ENCODE measurements at places on chromosomes 1 and 21. TPM values are rescaled to one million over a fixed set of nuclear protein-coding genes. Genes with fewer than 3 reads are reported as not detected.

GRCh38 chr1:51679435-51679834 is 62.5 kb downstream of the OSBPL9 start:
- DNase-seq: no peak

DNA sequence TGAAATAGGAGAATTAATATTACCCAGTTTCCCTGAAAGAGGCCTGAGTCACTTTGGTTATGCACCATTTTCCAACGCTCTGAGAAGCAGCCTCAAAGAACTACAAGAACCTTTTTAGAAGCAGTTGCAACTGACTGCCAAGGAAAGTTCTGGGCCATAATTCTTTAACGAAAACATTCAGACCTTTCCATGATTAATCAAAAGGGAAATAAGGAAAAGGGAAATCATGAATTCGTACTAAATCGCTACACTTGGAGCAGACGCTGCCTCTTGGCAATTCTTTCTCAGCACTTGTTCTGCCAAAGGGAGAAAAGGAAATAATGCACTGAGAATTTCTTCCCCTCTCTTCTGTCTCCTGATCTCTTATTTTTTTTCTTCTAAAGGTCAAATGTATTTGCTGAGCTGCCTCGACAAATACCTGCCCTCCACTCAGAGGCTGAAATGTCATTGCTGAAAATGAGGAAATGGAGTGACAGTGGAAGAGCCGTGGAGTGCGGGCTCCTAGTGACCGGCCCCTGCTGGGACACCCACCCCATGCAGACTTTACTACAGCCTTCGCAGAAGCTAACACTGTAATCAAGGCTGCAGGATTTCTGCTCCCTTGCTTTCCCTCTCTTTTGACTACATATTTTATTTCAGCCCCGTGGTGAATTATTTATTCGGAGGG is 67.9 kb upstream of the GALNT2 start:
- DNase-seq: no peak

GRCh38 chr1:151982300-151983005 is 11.2 kb downstream of the S100A10 start:
- DNase-seq: no peak

Gene TIAM1
- total RNA-seq: 57.4 TPM

GRCh38 chr1:44447051-44447810 is 42.2 kb downstream of the RNF220 start:
- DNase-seq: no peak

DNA sequence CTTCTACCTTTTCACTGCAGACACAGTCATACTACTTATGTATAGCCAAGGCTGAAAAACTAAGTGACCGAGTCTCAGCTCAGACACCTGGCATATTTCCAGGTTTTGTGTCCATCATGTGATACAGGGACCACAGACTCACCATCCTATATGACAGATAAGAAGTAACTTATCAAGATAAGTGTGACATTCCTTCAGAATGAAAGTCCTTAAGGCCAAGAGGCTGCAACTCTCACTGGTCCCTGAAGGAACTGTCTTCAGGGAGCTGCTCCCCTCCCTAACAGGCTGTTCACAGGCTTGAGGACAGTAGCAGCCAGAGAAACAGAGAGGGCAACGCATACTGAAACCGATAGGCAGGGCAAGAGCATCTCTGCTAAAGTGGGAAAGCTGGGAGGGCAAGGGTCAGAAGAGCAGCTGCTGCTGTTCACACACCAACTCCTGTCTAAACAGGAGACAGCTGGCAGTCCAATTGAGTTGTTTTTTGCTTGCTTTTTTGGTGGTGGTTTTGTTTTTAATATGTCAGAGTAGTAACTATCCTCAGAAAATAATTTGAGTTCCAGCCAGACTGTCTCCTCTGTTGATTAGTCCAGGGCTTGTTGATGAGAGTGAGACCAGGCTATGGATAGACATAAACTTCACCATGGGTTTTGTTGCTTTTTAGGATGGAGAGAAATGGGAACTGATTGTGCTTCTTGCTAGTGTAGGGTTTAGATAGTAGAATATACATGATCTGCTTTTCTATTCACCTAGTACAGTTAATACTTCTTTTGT is 67.7 kb downstream of the MACF1 start:
- DNase-seq: no peak

DNA sequence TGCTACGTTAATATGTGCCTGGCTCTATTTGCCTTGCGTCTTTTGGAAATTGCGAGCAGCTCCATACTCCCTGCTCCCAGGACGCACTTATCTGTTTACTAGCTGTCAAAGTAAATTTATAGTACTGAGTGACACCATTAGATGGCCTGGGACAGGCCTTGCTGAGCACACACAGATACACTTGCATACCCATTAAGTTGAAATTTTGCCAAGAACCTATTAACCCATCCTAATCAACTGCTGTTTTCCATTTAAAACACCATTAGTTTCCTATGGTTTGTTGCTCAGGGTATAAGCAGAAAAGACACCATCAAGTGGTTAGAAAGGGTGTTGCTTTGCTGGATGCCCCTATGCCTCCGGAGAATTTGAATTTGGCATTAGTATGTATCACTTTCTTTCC is 187.3 kb downstream of the SLC44A5 start:
- no peak for DNase-seq

GRCh38 chr1:43945674-43946235 is 995 bp upstream of the IPO13 start:
- DNase-seq: no peak

- no peak for DNase-seq
These were observed 22.7 kb downstream of the DLGAP3 start for GRCh38 chr1:34906756-34907155.

Gene CASQ1
- not detected for total RNA-seq

DNA sequence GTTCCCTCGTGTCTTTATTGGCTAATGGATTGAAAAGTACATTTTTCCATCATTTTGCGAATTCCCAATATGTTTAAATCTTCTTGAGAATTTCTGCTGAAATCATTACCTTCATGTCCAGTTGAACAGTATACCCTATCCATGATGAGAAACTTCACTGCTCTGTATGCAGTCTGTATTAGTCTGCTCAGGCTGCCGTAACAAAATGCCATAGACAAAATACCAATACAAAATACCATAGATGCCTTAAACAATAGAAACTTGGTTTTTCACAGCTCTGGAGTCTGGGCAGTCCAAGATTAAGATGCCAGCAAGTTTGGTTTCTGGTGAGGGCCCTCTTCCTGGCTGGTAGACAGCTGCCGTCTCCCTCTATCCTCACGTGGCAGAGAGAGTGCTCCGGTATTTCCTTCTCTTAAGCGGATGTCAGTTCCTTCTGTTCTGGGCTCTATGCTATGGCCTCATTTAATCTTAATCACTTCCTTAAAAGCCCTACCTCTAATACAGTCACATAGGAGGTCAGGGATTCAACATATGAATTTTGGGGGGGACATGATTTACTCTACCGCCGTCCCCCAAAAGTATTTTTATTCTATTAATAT is 27.0 kb downstream of the CXADR start:
- DNase-seq: no peak

Gene ACTA1
- not detected for total RNA-seq

Gene PEAR1
- total RNA-seq: not detected

GRCh38 chr1:224329842-224330753 is at the start of gene NVL:
Gene NVL, minus strand, starts transcription at chr1:224330172. Its CDS starts 45 bp downstream, at chr1:224330127.
- DNase-seq: peak; percentile 89

GRCh38 chr1:236691348-236691747 is 5.0 kb downstream of the ACTN2 start:
- no peak for DNase-seq

DNA sequence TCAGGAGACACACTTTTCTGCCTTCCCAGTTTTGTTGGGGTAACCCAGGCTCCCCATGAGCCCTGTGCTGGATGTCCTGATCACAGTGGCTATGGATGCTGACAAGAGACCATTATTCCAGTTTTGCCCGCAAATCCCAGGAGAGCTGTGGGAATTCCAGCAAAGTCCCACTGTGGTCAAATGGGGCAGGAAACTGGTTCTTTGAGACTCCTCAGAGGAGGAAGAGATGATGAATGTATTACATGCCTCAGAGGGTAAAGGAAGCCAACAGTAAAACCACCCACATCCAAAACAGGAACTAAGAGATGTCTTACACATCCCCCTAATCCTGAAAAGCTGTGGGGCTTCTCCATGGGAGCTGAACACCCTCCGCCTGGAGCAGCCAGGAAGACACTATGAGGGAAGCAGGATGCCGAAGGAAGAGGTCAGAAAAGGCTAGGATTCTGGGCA is 12.8 kb upstream of the MPZL1 start:
- DNase-seq: no peak

DNA sequence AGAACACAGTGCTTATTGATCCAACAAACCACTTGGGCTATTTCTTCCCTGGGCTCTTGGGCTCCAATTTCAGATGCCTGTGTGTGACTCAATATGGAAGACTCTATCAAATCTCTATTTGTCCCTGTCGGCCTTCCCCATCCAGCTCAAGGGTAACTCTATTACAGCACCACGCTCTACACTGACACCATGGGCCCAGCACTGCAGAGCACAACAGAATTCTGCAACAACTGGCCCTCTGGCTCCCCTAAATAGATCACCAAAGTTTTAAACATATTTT is 51.7 kb downstream of the CAPZB start:
- DNase-seq: no peak

Gene OXCT2
- total RNA-seq: 0.59 TPM

Gene KDF1
- not detected for total RNA-seq

- no peak for DNase-seq
These were observed 30.7 kb upstream of the RRP15 start for GRCh38 chr1:218254296-218254946.

DNA sequence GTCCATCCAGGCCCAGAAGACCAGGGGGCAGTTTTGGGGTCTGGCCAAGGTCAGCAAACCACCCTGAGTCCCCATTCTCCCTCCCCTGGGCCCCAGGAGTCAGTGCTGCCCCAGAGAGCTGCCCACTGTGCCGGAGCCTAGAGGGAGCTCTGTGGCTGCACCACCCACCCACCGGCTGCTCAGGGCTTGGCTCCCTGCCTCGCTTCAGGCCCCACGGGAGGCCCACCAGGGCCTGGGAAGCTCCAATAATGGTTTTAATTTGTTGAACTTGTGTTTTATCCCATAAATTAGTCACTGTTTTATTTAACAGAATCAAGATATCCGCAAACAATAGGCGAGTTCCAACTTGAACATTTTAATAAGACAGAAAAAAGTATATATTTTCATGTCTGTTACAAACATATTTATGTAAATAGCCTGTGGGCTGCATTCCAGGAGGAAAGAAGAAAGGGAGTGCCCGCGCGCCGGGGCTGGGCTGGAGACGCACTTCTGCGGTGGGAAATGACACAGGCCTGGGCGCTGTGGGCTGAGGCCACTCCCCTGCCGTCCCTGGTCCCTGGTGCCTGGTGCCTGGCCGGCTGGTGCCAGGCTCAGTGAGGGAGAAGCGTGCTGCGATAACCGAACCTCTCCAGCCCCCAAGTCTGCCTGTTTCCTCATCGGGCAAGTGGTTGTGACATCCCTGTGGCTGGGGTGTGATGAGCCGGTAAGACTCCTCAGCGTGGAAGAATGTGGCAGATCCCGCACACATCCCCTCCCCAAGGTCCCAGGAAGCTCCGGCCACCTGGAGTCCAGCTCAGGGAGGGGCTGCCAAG is 160.5 kb downstream of the PEX14 start:
- no peak for DNase-seq

Gene SIM2
- total RNA-seq: not detected

GRCh38 chr1:7103361-7103782 is 318.1 kb downstream of the CAMTA1 start:
- DNase-seq: no peak

GRCh38 chr1:14598498-14599182 is at the start of gene KAZN:
Gene KAZN, plus strand, starts transcription at chr1:14598685.
- DNase-seq: no peak

DNA sequence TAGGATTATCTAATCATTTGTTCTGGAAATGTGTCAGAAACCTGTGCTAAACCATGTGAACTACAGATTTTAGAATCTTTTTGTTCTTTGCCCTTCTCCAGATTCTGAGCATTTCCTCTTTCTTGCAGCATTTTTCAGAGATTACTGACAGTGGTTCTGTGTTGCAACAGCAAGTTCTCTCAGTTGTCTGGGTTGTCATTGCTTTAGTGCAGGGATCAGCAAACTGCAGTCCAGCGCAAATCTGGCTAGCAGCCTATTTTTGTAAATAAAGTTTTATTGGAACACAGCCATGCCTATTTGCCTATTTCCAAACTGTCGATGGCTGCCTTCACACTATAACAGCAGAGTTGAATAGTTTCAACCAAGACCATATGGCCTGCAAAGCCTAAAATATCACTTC is 66.3 kb upstream of the LRRC8D start:
- no peak for DNase-seq

Gene CNST
- 31.0 TPM for total RNA-seq

Gene PDPN
- total RNA-seq: not detected

Gene DCST1
- not detected for total RNA-seq

- DNase-seq: no peak
These were observed 46.4 kb upstream of the KRTAP19-8 start for GRCh38 chr21:31084689-31085088.

DNA sequence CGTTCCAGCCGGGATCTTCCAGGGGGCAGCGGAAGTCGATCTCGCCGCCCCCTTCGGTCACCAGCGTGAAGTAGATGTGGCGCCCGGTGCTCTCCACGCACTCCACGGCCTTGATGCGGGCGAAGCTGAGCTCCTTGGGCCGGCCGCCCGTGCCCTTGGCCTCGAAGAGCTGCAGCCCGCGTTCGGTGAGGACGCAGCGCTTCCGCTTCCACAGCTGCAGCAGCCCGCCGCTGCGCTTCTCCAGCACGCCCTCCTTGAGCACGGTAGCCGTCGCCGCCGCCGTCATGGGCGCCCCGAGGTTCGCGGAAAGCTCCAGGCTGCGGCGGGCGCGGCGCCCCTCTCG is 516 bp downstream of the PHLDA3 start:
- no peak for DNase-seq

DNA sequence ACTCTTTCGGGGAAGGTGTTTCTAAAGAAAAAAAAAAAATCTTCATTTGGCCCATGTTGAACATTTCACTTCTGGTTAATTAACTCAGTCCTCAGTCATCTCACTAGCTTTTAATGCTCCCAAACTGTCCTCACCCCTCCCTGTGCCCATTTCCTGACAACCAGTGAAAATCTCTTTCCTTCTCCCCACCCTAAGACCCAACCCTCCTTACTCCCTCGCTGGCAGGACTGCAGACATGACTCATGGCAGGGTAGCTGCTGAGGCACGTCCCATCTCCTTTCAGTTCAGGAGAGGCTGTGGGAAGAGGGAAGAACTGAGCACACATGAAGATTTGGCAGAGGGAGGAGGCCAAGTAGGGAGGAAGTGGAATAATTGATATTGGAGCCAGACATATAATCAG is 12.6 kb downstream of the PKP1 start:
- no peak for DNase-seq

Gene TCP10L
- 1.3 TPM for total RNA-seq

Gene RGS16
- total RNA-seq: 102 TPM

DNA sequence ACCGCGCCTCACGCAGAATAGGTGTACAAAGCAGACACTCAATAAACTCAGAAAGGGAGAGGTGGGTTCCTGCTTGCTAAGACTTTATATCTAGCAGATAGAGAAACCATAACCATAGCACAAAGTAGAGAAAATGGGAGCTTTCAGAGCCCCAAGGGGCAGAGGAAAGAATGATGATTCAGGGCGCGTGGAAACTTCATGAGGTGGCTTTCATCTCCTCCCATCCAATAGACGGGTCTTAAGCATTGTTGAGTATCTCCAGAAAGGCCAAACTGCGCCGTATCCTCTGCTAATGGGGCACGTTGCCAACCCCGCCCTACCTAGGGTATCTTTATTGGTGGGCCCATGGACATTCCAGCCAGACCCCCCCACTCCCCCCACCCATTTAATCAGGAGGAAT is 778 bp upstream of the MIXL1 start:
- DNase-seq: no peak

- no peak for DNase-seq
These were observed 37.9 kb upstream of the AHCTF1 start for GRCh38 chr1:246969621-246970020.

- DNase-seq: no peak
These were observed 88.1 kb downstream of the CCDC30 start for GRCh38 chr1:42551180-42551579.

GRCh38 chr21:32356874-32357395 is 35.9 kb downstream of the URB1 start:
- no peak for DNase-seq
